ENCODE measurements at places on chromosomes 12 and 14.

GRCh38 chr14:104871656-104872468 is 6.8 kb downstream of the CEP170B start:
- no peak for DNase-seq

GRCh38 chr12:122871851-122872780 is 23.8 kb downstream of the VPS37B start:
- peak; percentile 46 for DNase-seq

- DNase-seq = no peak
Measured at GRCh38 chr12:16881986-16882570, 276.1 kb upstream of the LMO3 start.

DNA sequence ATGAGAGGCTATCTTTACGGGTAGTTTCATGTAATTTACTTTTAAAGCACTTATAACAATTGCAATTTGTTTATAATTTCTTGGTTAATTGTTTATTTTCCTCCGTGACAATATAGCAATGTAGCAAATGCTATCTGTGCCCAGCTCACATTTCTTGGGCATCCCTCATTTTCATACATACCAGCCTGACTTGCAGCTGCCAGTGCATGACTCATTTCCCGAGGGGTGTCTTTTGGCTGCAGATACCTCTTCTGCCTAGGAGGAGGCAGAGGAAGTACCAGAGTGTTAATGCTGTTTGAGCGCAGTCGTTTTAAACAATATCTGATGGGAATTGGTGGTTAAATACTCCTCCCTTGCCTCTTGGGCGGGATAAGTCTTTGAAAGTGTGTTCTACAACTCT is 104.2 kb upstream of the ABCD2 start:
- DNase-seq = no peak

GRCh38 chr12:92604786-92605185 is 98.0 kb upstream of the PLEKHG7 start:
- DNase-seq = no peak

- DNase-seq = no peak
Measured at GRCh38 chr12:50725011-50725942, 38.6 kb upstream of the ATF1 start.

GRCh38 chr12:103102225-103102744 is 144.8 kb downstream of the ASCL1 start:
- DNase-seq = no peak

GRCh38 chr12:52171950-52172512 is 19.8 kb downstream of the KRT80 start:
- DNase-seq = no peak

DNA sequence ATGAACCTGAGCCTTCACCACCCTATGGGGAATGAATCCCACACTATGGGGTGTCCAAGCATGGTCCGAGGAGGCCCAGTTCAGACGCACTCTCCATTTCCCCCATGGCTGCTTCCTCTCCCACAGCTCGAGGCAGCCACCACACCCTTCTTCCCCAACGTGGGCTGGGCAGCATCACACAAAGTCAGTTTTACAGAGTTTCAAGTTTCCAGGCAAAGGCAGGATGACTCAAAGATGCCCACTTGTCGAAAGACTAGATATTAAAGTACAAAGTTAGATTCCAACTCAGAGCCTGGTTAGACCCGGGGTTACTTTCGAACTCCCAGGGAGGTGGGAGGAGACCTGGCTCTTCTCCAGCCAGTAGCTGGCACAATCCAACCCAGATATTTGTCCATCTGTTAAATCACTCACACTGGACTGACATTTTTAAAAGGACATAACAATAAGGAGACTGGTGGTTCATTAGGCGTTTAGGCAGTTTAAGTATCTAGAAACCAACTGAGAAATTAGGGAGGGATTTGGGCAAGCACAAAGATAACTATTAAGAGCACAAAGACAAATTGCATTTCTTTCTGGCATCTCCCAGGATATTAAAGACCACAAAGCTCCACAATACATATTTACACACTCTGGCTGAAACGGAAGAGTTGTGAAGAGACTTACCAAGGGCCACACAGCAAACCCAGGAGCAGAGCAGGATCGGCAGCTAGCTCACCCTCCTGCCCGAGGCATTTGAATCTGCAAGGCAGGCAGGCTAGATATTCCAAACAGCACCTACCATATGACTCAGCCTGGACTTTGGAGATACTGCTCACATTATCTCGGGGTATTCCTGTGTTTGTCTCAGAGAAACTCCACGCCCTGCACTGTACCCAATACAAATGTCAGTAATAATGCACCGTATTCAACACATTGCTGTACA is 34.8 kb downstream of the TMCC3 start:
- DNase-seq = no peak

- DNase-seq = no peak
Measured at GRCh38 chr12:130987151-130987931, 33.6 kb downstream of the ADGRD1 start.

GRCh38 chr14:35213869-35214387 is 78.3 kb upstream of the PSMA6 start:
- no peak for DNase-seq

- DNase-seq = no peak
Measured at GRCh38 chr14:100392356-100392755, 69.2 kb downstream of the SLC25A47 start.

- no peak for DNase-seq
Measured at GRCh38 chr14:23355871-23356435, 3.3 kb upstream of the SLC22A17 start.

GRCh38 chr12:57939291-57939690 is 2.1 kb upstream of the ATP23 start:
- no peak for DNase-seq

DNA sequence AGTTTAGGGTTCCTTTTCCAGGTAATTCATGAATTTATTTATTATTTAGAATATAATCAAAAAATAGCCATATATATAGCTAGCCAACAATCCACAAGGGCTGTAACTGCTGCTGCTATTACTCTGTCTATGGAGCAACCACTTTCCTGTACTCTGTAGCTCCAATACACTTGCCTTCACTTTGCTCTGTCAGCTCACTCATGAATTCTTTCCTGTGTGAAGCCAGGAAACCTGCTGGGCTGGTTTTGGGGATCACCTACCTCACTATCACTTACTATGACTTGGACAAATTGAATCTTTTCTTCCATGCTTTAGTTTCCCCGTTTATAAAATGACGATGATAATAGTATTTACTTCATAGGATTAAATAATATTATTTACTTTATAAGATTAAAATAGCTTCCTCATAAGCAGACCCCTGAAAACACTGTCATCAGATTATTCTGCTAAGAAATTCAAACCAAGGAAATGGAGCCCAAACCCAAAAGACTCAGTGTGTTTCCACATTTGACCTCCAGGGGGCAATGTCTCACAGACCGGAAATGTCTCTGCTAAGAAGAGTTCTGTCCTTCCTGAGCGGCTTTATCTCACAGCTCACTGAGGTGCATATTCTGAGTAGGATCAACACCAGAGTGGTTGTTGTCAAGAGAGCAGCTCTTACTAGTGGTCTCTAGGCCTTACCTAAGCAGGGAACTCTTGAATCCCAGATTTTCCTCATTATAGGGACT is 457.1 kb downstream of the DAD1 start:
- no peak for DNase-seq

All from activated CD4-positive, alpha-beta T cell treated with anti-CD3 and anti-CD28 coated beads, Interleukin-2, amount 50 U/mL, for 1 hour (primary cell).